ENCODE measurements at places on chromosomes 12 and 14.

- peak; percentile 96 for DNase-seq
Observed at GRCh38 chr14:97106166-97106565, 309.0 kb downstream of the VRK1 start.

- DNase-seq: no peak
Observed at GRCh38 chr12:131621701-131622421, 89.0 kb upstream of the SFSWAP start.

- peak; percentile 40 for DNase-seq
Observed at GRCh38 chr14:76421662-76422061, 45.7 kb downstream of the ESRRB start.

- DNase-seq: peak; percentile 22
Observed at GRCh38 chr12:53231921-53232645, at the start of gene RARG. Gene RARG, minus strand, starts transcription at chr12:53232209. Its CDS starts 4,664 bp downstream, at chr12:53227545.

DNA sequence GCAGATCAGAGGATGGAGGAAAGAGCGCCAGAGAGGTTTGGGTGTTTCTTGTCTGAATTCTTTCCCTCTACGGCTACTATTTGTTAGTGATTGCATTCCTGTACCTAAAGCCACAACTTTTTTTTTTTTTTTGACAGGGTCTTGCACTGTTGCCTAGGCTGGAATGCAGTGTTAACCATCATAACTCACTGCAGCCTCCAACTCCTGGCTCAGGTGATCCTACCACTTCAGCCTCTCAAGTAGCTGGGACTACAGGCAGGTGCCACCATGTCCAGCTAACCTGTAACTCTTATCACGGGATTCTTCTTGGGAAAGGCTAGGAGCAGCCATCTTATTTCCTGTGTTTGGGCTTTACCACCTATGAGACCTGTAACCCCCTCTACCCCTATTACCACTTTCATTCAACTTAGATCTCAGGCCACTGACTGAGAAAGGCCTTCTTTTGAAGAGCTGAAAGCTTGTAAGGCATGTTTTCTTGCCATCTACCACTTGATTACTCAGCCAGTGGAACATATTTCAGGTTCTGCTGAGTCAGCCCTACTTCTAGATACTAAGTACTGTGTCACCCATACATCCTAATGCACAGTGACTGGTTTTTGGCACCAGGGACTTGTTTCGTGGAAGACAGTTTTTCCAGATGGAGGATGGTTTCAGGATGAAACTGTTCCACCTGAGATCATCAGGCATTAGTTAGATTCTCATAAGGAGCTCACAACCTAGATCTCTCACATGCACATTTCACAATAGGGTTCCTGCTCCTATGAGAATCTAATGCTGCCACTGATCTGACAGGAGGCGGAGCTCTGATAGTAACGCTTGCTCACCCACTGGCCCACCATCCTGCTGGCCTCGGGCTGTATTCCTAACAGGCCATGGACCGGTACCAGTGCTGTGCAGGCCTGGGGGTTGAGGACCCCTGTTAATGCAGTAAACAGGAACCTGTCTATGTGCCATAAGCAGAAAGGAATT, 6.9 kb downstream of the VEZT start:
- peak; percentile 89 for DNase-seq

Data from DMS79 treated with DMSO at 0.1 percent for 48 hours (cell line).